ENCODE measurements at places on chromosomes 3 and 15.

GRCh38 chr15:73125219-73125618 is 73.0 kb downstream of the NEO1 start:
- DNase-seq: no peak

GRCh38 chr15:82839136-82839535 is 29.7 kb downstream of the WHAMM start:
- DNase-seq: no peak

DNA sequence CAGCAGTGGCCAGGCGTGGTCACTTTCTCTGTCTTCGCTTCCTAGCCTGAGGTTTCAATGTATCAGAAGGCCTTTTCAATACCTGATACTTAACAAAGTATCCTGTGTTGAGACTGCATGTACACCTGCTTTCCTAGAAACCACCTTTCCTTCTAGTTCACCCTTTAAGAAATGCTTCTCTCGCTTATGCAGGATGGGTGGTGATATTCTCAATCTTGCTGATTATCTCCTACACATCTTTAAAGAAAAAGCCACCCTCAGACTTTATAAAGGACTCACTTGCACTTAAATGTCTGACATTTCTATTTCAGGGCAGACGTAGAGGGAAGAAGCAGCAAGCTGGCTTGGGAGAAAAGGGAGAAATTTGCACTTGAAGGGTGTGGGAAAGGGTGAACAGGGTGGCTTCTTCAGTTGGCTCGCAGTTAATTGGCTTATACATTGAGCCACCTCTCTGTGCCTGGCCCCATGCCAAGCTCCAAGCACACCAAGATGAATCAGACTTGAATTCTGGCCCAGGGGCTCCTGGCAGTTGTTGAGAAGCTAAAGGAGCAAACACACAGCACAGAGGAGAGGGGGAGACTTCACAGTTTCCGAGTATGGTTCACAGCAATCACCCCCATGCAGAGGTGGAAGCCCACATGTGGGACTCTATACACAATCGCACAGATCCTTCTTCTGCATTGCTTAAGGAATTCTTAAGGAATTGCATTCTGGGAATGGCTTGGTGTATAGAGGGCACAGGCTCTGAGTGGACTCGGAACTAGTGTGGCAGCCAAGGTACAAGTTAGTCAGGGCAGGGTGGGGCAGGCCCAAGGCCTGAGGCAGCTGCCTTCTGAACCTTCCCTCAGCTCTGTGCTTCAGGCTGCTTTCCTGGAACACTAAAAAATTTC is 1.3 kb downstream of the ARL6IP5 start:
- peak; percentile 60 for DNase-seq

- DNase-seq: no peak
These were observed 109.8 kb upstream of the C3orf80 start for GRCh38 chr3:160115387-160115786.

- DNase-seq: no peak
These were observed 112.4 kb downstream of the ADAMTSL3 start for GRCh38 chr15:83766339-83766738.

- no peak for DNase-seq
These were observed 9.8 kb downstream of the NR2F2 start for GRCh38 chr15:96340348-96340597.

- DNase-seq: peak; percentile 80
These were observed at the start of gene TNFSF10 for GRCh38 chr3:172522871-172523818. TSS of gene TNFSF10 (minus strand) at chr3:172523430. CDS start at chr3:172523384, 46 bp downstream.

GRCh38 chr3:188947401-188948280 is 224.1 kb upstream of the TPRG1 start:
- no peak for DNase-seq

- peak; percentile 78 for DNase-seq
These were observed 19.1 kb downstream of the ZDHHC19 start for GRCh38 chr3:196192036-196192523.

DNA sequence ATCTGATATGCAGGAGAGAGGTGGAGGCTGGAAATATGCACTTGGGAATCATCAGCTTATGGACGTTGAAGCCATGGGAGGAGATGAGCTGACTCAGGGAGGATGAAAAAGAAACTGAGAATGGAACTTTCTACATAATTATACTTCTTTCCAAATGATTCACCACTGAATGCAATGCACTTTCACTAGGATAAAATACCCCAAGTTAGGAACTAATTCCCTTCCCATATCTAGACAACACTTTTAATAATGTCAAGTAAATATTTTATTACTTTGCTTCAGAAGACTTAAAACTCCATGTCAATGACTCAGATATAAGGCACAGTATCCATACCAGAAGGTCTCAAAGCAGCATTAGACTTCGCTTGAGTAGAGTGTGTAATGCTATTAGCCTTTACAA is 24.2 kb downstream of the NPTN start:
- no peak for DNase-seq

GRCh38 chr15:58139989-58140522 is 1.9 kb downstream of the AQP9 start:
- peak; percentile 1 for DNase-seq
